ENCODE measurements at places on chromosomes 16 and 17. TPM values are rescaled to one million over a fixed set of nuclear protein-coding genes. Genes with fewer than 3 reads are reported as not detected.

Gene TEKT1
- not detected for polyA plus RNA-seq

Gene NPIPB5
- polyA plus RNA-seq: 46.0 TPM

Gene DNAI2
- 0.05 TPM for polyA plus RNA-seq

Gene C17orf113
- 1.5 TPM for polyA plus RNA-seq

Gene C16orf89
- polyA plus RNA-seq: 11.1 TPM

Gene C1QL1
- 15.1 TPM for polyA plus RNA-seq

Gene GLP2R
- 10.9 TPM for polyA plus RNA-seq

Gene CLDN7
- 34.4 TPM for polyA plus RNA-seq

Gene ANKRD40CL
- not detected for polyA plus RNA-seq

Gene SLC6A2
- polyA plus RNA-seq: 0.27 TPM

Gene SMIM36
- polyA plus RNA-seq: not detected

Gene ACE
- polyA plus RNA-seq: 6.2 TPM

GRCh38 chr17:61247439-61247838, 152.2 kb upstream of the TBX2 start:
- DNase-seq: no peak

GRCh38 chr16:11207646-11208045, 48.4 kb downstream of the SOCS1 start:
- no peak for DNase-seq

- DNase-seq: no peak
Observed at GRCh38 chr16:970386-970765, 408 bp downstream of the LMF1 start.

- DNase-seq: no peak
Observed at GRCh38 chr17:30926516-30926915, 4.8 kb downstream of the ADAP2 start.

DNA sequence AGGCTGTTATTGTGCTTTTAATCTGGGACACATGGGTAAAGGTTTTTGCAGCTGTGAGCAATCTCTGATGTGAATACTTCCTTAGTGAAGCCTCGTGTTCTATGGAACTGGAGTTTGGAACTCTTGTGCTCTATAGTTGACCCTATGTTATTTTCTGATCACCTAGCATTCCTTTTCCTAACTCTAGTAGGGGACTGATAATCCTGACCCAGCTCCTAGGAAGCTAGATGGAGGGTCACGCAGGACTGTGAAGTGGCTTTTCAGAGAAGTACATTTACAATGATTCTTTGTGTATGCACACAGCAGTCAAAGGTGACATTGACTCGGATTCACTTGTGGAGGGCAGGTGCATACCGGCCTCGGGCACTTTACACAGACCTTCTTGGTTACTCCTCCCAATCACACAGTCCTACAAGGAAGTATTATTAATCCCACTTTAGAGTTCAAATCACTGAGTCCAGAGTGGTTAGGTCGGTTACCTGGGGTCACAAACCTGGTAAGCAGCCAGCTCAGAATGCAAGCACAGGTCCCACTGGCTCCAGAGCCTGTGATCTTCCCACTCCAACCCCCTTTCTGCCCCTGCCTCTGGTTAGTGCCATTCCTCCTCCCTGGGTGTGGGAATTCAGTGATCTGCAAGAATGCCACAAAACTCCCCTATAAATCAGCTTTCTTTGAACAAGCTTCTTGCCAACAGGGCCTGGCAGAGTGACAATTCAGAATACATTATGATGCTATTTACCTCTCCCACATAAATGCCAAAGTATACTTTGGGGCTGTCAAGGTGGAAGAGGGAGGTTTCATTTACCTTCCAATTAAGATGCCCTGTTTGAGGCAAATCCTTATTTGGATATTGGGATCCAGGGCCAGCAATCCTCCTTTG, 7.1 kb downstream of the CHD9NB start:
- no peak for DNase-seq

GRCh38 chr16:53770641-53771040, 66.7 kb downstream of the FTO start:
- no peak for DNase-seq

DNA sequence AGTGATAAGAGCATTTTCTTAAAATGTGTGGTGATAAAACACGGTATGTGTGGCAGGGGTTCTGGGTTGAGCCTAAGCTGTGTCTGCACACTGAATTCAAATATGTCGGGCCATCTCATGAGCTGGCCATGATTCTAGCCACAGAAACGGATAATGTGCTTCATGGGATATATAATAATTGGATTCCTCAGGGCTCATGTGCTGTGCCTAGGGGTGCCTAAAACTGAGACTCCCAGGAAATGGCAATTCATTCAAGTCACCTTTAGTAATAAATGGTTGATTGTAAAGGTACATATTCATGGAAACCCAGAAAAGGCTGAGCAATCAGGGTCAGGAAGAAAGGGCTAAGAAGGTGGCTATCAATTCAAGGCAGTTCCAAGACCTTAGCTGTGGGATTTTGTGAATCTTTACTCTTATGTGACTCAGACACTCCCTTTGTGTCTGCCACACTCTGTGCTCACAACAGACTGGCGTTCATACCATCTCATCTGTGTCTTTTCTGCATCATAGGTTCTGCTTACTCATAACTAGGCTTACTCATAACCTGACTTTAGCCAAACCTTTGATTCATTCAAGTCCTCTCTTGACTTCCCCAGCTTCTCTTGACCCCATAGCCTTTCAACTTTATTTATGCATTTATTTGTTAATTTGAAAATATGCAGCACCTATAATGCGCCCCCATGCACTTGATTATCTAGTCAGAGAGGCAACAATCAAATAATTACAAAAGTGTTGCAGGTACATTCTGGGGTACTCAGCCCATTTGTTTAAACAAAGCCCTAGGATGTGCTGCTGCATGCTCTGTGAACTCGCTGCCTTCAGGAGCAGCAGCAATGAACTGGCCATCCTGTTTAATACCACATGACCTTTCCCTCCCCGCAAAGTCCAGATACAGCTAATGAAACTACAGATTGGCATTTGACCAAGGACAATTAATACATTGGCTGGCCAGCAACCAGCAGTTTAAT, 28.4 kb upstream of the MED13 start:
- DNase-seq: no peak

GRCh38 chr17:28470914-28471366, 2.5 kb upstream of the SLC13A2 start:
- DNase-seq: no peak

- no peak for DNase-seq
Observed at GRCh38 chr17:59490216-59490615, 75.2 kb upstream of the DHX40 start.

- no peak for DNase-seq
Observed at GRCh38 chr17:3865176-3865575, 19.1 kb upstream of the NCBP3 start.

DNA sequence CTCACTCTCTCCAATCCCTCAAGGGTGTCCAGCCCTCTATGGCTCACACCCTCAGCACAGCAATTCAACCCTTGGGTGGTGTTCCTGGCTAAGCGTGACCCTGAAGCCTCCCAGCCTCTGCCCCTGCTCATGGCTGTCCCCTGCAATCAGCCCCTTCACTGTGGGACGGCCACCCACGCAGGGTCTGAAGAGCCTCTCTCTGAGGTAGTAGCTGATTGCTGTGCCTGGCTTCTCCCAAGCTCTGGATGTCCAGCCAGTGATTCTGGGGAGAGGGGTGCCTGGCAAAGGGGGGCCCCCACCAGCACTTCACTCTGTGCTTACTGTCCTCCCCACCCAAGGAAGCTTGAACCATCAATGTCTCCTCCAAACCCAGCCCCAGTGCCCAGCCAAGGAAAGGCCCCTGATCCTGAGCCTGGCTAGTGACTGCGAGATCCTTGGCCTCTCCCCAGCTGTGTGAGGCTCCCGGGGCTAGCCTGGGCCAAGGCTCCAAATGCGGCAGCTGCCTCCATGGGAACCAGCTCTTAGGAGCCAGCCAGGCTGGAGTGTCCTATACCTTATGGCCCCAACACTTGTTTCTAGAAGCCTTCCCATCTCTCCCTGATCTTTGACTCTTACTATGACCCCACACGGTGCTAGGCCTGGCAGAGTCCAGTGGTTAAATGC, 9.9 kb downstream of the MTSS2 start:
- DNase-seq: no peak

DNA sequence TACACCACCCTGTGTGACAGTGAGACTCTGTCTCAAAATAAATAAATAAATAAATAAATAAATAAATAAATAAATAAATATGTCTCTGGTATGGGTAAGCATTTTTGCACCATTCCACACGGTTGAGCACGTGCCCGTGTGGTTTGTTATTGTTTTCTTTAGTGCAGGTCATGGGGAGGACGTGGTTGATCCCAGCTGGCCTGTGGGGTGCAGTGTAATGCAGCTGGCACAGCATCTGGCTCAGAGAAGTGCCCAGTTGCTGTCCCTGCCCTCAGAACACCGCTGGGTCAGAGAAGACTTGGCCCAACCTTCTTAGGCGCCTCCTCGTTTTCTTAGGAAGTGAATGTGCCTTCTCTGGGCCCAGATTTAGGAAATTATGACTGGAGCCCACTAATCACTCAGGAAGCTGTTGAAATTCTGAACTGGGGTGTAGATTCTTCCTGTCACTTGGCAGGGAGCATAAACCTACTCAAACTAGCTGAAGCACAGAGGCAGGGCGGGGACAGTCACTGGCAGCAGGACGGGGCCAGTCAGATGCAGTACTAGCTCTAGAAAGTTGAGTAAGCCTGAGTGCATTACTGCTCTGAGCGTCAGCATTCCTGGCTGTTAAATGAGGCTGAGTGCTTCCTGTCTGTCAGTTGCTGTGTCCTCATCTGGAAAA, 85.9 kb downstream of the SNX29 start:
- DNase-seq: no peak

- no peak for DNase-seq
Observed at GRCh38 chr16:83472776-83473501, 334.8 kb upstream of the HSBP1 start.

- DNase-seq: peak; percentile 64
Observed at GRCh38 chr17:28524476-28525424, 18.6 kb downstream of the FOXN1 start.

- DNase-seq: no peak
Observed at GRCh38 chr17:17073581-17074403, 31.5 kb downstream of the MPRIP start.

DNA sequence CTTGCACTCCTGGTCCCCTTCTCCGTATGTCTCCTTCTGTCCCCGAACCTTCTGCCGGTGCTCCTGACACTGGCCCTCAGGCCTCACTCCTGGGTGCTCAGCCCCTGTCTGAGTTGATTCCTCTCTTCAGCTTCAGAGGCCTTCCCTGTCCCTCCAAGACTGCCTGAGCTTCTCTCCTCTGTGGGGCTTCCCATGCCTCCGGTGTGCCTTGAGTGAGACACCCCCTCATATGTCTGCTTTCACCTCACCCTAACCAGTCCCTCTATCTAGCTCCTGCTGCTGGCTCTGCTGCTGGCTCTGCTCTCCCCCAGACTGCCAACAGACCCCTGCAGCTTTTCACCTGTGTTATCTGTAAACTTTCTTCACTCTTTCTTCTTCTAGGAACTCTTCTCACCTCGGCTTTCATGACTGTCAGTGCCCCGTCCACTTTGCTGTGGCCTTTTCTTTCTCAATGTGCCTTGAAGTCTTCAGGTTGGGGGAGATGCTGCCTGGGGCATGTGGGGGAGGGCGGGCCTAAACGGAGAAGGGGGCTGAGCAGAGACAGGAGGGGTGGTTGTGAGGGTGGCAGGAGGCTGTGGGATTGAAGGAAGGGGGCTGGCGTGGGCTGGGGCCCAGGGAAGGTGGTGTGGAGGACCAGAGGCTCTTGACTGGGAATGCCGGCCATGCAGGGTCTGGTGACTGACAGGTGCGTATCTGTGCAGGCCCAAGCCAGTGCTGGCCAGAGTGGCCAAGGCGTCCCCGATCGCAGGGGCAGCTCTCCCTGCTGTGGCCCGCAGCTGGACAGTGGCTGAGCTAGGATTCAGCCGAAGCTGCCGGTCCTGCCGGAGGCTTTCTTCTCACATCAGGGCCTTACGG, 81.3 kb downstream of the METRNL start:
- DNase-seq: no peak

- DNase-seq: no peak
Observed at GRCh38 chr16:87369796-87370719, 13.5 kb downstream of the FBXO31 start.

DNA sequence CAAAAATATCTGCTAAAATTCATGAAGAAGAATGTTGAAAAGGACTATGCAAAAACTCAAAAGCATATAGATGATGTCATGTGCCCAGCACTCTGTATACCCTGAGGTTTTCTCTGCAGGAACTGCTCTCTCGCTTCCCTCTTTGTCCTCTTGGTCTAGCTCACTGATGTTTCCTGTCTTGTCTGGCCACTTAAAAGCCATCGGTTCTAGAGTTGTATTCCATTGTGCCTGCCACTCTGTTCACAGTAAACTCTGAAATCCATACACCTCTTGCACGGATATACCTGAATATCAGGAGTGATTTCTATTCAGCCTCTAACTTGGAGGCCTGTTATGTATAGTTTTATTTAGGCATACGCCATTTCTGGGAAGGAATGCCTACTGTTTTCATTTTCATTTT, 101.0 kb upstream of the CNTNAP4 start:
- DNase-seq: no peak

GRCh38 chr16:17273142-17273561, 197.6 kb downstream of the XYLT1 start:
- DNase-seq: no peak

- no peak for DNase-seq
Observed at GRCh38 chr17:61127960-61128359, 271.7 kb upstream of the TBX2 start.

GRCh38 chr17:57608369-57609124, 136.6 kb downstream of the CCDC182 start:
- no peak for DNase-seq

DNA sequence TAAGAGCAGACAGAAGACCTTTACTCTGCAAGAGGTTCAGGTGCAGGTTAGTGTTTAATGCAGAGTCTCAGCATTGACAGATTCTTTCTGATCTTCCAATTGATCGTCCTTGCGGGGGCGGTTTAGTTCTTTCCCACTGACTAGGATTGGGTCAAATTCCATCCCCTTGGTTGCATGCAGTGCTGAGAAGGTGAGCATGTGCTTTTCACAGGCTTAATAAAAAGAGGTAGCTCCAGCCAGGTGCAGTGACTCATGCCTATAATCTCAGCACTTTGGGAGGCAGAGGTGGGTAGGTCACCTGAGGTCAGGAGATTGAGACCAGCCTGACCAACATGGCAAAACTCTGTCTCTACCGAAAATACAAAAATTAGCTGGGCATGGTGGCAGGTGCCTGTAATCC, 7.5 kb upstream of the ITGAD start:
- no peak for DNase-seq

DNA sequence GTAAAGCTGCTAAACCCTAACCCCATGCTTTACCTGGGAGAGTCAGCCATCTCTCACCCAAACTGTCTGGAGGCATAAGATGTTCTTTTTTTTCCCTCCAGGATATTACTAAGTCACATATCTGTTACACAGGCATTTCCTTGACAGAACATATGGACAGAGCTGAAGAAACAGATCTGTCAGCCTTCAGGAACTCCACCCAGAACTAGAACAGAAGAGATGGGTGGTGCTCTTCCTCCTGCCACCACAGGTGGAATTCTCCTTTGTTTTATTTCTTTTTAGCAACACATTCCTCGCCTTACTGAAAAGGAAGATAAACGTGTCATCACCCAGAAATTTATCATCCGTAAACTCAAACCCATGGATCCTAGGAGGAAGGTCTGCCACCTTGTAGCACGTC, 8.8 kb downstream of the MYCBPAP start:
- no peak for DNase-seq
